ENCODE measurements at places on chromosomes 6 and 20.

DNA sequence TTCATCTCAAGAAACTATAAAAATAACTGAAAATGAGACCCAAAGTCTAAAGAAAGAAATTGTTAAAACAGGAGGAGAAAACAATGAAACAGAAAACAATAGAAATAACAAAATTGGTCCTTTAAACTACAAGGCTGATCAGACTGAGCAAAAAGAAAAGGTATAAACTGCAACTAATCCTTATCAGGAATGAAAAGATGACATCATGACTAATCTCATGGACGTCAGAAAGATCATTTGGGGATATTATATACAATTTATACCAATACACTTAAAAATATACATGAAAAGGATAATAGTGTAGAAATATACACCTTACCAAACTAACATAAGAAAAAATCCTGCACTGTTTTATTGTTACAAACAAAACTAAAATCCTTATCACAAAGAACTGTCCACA lies 315.6 kb downstream of the TAF4 start:
- DNase-seq: no peak

GRCh38 chr6:68159433-68159832 lies 475.6 kb upstream of the ADGRB3 start:
- no peak for DNase-seq

- no peak for DNase-seq
These were observed 21.3 kb downstream of the PRKN start for GRCh38 chr6:162706232-162706631.

GRCh38 chr6:70215460-70216108 lies 87.3 kb downstream of the COL9A1 start:
- no peak for DNase-seq

DNA sequence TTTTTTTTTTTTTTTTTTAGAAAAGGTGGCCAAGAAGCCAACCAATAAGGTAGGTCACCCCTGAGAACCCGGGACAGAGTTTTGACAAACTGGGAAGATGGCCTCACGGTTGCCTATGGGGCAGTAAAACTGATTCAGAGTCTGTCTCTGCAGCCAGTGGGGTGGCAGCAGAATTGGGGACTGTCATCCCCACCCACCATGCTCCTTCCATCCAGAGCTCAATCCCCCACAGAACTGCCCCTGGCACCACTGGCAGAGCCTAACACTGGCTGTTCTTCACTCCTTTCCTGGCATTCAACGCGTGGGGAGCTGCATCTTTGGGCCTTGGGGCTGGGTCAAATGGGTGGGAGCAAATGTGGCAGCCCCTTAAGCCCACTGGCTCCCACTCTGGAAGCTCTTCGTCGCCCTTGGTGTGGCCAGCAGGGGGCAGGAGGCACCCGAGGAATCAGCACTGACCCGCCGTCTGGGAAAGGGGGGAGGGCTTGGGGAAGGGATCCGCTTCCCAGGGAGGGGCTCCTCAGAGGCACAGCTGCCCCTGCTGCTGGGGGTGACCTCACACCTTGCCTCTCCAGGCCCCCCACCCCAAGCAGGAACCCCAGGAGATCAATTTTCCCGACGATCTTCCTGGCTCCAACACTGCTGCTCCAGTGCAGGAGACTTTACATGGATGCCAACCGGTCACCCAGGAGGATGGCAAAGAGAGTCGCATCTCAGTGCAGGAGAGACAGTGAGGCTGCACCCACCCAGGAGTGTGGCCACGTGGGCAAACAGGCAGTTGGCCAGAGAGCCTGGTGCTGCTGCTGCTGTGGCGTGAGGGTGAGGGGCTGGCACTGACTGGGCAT lies 10.4 kb downstream of the CD40 start:
- DNase-seq: no peak
